ENCODE measurements at places on chromosomes 12 and 14.

DNA sequence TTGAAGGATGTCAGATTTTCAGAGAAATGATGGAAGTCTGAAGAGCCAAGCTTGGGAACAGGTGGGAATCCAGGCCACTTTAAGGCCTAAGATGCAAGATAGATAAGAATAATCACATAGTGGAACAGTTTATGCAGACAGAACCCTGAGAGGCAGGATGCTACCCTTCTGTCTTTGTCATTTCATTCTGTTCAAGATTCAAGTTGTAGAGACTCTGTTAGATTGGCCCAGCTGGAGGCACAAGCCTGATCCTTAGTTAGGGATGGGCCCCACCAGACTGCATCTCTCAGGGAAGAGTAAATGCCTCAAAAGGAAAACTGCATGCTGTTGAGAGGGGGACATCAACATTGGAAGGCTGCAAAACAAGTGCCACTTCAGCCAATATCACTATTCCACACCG lies 287.0 kb downstream of the PCNX1 start:
- DNase-seq: no peak

- DNase-seq: no peak
Measured at GRCh38 chr14:85187521-85187920, 342.4 kb upstream of the FLRT2 start.

DNA sequence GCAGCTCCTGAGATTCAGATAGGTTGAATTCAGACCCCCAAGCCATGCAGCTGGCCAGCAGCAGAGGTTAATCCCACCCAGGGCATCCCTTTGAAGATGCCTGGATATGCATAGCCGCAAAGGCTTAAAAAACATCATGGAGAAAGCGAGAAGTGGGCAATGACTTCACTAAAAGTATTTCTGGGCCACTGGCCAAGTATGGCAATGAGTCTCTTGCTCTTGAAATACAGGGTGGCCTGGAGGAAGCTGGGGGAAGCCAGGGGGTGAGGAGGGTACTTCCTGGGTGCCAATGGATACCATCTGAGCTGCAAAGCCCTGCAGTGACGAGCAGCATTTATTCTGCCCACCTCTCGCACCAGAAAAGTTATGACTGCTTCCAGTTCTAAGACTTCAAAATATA lies 539.3 kb upstream of the TBX3 start:
- DNase-seq: no peak

GRCh38 chr12:116133149-116133548 lies 144.3 kb downstream of the MED13L start:
- no peak for DNase-seq

DNA sequence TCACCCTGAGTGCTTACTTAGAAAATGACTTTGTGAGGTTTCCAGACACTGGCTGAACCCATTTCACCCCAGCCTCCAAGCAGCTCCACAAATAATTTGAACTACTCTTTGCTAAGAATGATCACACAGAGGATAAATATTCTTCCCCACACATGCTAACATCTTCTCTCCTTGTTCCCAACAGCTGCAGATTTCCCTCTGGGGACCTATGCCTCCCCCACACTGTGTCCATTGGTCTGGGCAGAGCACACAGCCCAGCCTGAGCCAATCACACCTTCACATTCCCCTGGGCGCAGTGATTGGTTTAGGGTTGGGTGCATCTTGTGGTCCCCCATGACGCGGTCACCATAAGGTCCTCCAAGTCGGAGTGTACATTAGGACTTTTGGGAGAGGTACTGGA lies 6.9 kb downstream of the SDR9C7 start:
- no peak for DNase-seq

- DNase-seq: no peak
Measured at GRCh38 chr12:45165284-45165683, 50.6 kb upstream of the ANO6 start.

DNA sequence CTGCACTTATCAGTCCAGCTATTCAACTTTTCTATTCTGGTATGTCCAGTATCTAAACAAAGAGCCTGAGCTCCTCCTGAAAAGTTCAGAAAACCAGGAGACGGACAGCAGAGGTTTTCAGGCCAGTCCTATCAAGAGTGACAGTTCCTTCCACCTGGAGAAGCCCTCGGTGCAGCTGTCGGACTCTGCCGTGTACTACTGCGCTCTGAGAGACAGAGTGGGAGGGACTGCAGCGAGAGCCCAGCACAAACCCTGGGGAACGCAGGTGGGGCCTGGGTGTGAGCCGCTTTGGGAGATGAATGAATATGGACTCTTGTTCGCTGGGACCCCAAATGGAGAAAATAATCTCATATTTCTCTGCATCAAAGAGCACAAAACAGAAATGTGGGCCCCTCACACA lies 329.8 kb upstream of the OR4E1 start:
- DNase-seq: no peak

GRCh38 chr12:69935651-69936100 lies 110.6 kb downstream of the MYRFL start:
- no peak for DNase-seq

GRCh38 chr12:90301561-90302133 lies 593.0 kb upstream of the ATP2B1 start:
- DNase-seq: no peak

GRCh38 chr12:41122894-41123293 lies 65.2 kb upstream of the PDZRN4 start:
- DNase-seq: no peak

DNA sequence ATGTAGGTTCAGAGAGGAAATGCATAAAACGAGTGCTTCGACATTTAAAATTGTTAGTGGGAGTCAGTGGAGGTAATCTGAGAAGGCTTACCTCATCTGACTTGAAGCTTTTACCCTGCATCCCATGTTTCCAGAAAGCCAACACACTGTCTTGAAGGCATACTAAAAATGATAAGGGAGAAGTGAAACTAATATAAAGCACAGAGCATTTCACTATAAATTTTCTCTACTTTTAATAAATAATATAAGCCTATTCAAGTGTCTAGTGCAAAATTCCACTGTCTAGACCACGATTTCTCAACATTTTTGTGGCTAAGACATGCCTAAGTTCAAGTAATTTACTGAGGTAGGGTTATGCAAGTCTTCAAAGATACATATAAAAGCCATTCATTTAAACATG lies 29.1 kb upstream of the CDKL1 start:
- no peak for DNase-seq
